ENCODE measurements at places on chromosomes 16 and 17.
A peak's percentile ranks its signal among the peaks of the same experiment; 100 is the strongest.

- DNase-seq, result no peak
These were observed 2.5 kb downstream of the FAM83G start for GRCh38 chr17:19001907-19002590.

DNA sequence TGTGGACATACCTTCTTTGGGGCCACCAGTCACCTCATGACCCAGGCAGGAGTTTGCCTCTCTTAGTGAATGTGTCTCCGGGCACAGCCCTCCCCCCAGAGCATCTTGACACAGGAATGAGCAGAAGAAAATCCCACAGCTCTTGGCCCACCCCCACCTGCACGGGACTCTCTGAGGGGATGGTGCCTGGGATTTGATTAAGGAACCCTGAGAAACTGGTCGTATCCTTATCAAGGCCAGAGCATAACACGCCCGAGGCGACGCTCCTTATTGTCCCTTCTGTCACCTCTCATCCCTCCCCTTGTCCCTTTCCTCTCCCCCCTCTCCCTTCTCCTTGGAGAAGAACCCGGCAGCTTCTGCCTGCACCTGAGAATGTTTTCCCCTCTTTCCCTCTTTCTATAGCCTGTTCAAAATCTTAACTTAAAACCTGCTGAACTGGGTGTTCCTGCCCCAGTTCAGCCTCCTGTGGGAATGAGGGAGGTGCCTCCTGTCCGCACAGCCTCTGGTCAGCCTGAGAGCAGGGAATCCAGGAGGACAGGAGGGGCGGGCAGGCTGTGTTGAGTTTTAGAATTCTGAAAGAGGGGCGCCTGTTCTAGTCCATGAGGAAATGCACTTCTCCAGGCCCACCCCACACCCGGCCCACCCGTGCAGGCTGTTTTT, 140.7 kb upstream of the PLCG2 start:
- no peak for DNase-seq

GRCh38 chr16:81497690-81498089, 53.1 kb downstream of the CMIP start:
- no peak for DNase-seq

GRCh38 chr17:80765241-80765961, 220.8 kb downstream of the RPTOR start:
- no peak for DNase-seq

GRCh38 chr17:19457830-19458271, 46.8 kb downstream of the RNF112 start:
- no peak for DNase-seq

- no peak for DNase-seq
These were observed 63.5 kb downstream of the TANC2 start for GRCh38 chr17:63029541-63029940.

DNA sequence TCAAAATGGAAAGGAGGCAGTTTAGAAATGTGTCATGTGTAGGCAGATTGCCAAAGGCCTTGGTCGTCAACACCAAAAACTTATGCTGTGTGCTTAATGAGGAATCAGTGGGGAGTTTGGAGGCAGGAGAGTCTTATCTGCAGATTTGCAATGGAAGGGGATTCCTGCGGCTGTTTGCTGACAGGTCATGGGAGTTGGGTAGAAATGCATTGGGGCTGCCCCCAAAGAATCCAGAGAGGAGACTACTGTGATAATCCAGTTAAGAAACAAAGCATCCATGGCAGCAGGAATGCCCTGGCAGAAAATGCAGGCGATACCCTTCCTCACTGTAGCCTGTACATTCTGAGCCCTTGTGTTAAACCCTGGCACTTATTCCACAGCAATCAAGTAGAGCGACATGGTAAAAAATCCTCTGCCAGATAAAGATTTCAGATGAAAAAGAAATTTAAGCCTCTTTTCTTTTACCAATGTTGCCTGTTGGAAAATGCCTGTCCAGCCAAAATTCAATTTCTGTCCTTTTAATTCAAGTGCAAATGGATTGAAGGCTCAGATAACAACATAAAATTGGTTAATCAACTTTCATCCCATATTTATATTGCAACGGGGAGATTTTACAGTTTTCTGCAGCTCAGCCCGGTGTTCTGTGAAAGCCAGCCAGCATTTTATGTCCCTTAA, 491.0 kb upstream of the CDH5 start:
- no peak for DNase-seq

GRCh38 chr16:55021595-55022475, 91.2 kb downstream of the IRX5 start:
- DNase-seq, result no peak

DNA sequence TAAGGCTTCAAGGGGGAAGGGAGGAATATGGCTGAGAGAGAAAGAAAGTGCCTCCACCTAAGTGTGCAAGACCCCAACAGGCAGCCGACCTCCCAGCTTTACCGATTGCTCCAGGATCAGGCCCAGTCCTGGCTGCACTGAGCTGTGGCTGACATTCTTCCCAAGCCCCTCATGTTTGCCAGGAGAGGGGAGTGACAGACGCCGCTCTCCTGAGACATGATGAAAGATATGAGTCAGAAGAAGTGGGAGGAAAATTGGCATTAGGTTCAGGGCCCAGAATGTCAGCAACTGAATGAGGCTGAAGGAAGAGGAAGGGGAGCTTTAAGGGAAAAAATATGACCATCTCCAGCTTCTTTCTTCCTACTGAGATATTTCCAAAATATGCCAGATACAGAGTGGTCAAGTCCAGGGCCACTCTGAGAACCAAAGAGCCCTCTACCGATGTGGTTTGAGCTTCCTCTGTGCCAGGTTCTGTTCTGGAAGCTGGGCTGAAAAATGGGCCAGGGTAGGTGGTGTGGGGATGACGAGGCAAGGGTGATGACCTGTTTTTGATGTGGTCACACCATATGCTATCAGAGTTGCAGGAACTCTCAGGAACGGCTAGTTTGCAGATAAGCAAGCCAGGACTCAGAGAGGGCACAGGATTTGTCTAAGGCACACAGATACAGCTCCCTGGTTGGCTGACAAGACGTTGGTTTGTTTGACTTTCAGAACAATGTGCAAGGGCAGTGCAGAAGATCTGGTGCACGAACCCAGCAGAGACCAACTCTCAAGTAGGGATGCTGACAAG, 176.7 kb downstream of the SOX9 start:
- DNase-seq, result no peak

- no peak for DNase-seq
These were observed 1.2 kb downstream of the C16orf54 start for GRCh38 chr16:29744541-29745101.

GRCh38 chr16:2437032-2437790, 8.0 kb downstream of the CCNF start:
- DNase-seq, result no peak

DNA sequence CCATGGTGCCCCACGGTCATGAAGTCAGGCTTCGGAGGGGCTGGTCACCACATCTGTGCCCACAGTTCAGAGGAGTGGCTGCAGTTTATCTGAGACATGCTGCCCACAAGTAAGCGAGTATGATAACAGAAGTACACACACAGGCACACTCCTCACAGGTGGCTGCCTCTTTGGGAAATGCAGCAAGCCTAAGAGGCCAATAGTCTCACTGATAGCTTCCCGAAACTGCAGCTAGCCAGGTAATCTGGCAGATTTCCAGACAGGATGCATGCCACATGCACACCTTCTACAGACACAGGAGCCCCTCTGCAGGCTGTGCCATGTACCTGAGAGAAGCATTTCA, 12.6 kb upstream of the GFOD2 start:
- DNase-seq, result no peak

DNA sequence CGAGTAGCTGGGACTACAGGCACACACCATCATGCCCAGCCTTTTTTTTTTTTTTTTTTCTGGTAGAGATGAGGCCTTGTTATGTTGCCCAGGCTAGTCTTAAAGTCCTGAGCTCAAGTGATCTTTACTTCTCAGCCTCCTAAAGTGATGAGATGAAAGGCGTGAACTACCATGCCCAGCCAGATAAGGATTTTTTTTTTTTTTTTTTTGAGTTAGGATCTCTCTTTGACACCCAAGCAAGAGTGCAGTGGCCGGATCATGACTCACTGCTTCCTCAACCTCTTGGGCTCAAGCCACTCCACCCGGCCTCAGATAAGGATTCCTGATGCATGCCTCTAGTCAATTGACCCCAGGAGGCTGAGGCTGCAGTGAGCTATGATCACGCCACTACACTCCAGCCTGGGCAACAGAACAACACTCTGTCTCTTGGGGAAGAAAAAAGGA, 11.2 kb upstream of the PLEKHG4 start:
- DNase-seq, result no peak

GRCh38 chr17:57256708-57257112, 387 bp downstream of the MSI2 start:
- no peak for DNase-seq

GRCh38 chr16:65070831-65071432, 50.9 kb downstream of the CDH11 start:
- DNase-seq, result peak; percentile 77

- DNase-seq, result no peak
These were observed 97.3 kb downstream of the SDK2 start for GRCh38 chr17:73546770-73547536.

DNA sequence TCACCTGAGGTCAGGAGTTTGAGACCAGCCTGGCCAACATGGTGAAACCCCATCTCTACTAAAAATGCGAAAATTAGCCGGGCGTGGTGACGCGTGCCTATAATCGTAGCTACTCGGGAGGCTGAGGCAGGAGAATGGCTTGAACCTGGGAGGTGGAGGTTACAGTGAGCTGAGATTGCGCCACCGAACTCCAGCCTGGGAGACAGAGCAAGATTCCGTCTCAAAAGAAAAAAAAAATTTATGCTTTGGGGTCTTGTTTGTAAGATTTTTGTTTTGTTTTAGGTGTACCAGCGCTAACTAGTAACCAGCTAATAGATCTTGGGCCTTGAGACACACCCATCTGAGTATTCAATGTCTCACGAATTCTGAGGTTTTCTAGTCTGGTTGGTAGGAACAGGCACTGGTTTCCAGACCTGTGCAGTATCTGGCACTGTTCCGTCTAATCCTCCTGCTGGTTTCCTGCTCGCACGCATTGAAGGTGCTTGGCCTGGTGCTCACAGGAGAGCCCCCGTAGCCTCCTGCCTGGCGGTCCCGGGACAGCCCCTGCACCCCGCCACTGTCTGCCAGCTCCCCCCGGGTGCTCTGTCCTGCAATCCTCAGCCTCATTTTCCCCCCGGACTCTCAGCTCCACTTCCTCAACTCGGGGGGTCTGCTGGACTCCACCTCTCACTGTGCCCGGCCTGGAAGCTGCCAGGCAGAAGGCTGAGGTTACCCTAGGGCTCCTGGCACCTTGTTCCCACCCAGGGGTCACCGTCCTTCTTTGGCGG, 10.6 kb upstream of the DUS1L start:
- no peak for DNase-seq

GRCh38 chr16:337437-337836, 15.1 kb downstream of the AXIN1 start:
- DNase-seq, result peak; percentile 35

All from SHP77 treated with DMSO at 0.1 percent for 48 hours (cell line).